ENCODE measurements at places on chromosomes 12 and 14. TPM values are rescaled to one million over a fixed set of nuclear protein-coding genes. Genes with fewer than 3 reads are reported as not detected.

The IGFBP6 gene
- total RNA-seq, result 45.4 TPM

The BBS10 gene
- total RNA-seq, result 8.6 TPM

The PCED1B gene
- under 0.01 TPM for total RNA-seq

The KRT85 gene
- total RNA-seq, result not detected

The CLEC1A gene
- 37.5 TPM for total RNA-seq

The FBXO34 gene
- 21.0 TPM for total RNA-seq

The OASL gene
- not detected for total RNA-seq

The SERPINA12 gene
- not detected for total RNA-seq

The ADAM20 gene
- 1.5 TPM for total RNA-seq

The HELB gene
- total RNA-seq, result 4.7 TPM

The SPIC gene
- not detected for total RNA-seq

The LAG3 gene
- 0.11 TPM for total RNA-seq

The GZMH gene
- not detected for total RNA-seq

The CCND2 gene
- total RNA-seq, result 516 TPM

The CCDC175 gene
- not detected for total RNA-seq

The PIWIL1 gene
- not detected for total RNA-seq

The APOLD1 gene
- 2.4 TPM for total RNA-seq

The JDP2 gene
- 47.9 TPM for total RNA-seq

The PLXNC1 gene
- 0.39 TPM for total RNA-seq

The FLRT2 gene
- total RNA-seq, result 21.3 TPM

The LRFN5 gene
- 0.87 TPM for total RNA-seq

The POTEM gene
- total RNA-seq, result not detected

The C12orf54 gene
- total RNA-seq, result not detected

The CSAD gene
- total RNA-seq, result 14.9 TPM

The RILPL1 gene
- 12.3 TPM for total RNA-seq

The KCNH3 gene
- total RNA-seq, result not detected

The PRKD1 gene
- 1.2 TPM for total RNA-seq

The TRIM9 gene
- total RNA-seq, result 2.7 TPM

The ARMH4 gene
- total RNA-seq, result 5.6 TPM

The HOXC4 gene
- 2.0 TPM for total RNA-seq

The AKAP6 gene
- total RNA-seq, result 2.7 TPM

The ENDOU gene
- total RNA-seq, result 1.8 TPM

The TOX4 gene
- 37.1 TPM for total RNA-seq

The RNASE7 gene
- not detected for total RNA-seq

The PLEK2 gene
- 26.7 TPM for total RNA-seq

The LYSET gene
- total RNA-seq, result 7.8 TPM

The LRRC10 gene
- not detected for total RNA-seq

All from placental epithelial cell (primary cell).